ENCODE measurements at places on chromosomes 2 and 18.

GRCh38 chr2:141654311-141654710, 476.5 kb downstream of the LRP1B start:
- peak; percentile 3 for DNase-seq

DNA sequence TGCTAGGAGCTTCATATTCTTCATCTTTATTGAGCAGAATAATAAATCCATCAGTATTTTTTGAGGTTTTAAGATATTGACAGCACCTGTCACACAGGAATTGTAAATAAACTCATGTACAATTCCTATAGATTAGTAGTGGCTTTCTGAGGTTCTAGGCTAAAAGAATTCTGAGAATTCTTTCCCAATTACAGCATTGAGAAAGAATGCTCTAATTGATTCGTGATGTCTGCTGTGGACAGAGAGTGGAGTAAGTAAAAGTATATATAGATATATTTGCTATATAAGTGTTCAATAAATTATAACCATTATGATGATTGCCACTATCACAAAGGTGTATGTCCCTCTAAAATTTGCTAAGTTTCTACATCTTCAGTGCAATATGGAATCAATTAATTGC, 186.5 kb upstream of the NRP2 start:
- DNase-seq, result no peak

GRCh38 chr18:34003687-34004086, 221.0 kb downstream of the NOL4 start:
- DNase-seq, result no peak

- DNase-seq, result no peak
These were observed 180.9 kb downstream of the ZBTB7C start for GRCh38 chr18:48228301-48228715.

DNA sequence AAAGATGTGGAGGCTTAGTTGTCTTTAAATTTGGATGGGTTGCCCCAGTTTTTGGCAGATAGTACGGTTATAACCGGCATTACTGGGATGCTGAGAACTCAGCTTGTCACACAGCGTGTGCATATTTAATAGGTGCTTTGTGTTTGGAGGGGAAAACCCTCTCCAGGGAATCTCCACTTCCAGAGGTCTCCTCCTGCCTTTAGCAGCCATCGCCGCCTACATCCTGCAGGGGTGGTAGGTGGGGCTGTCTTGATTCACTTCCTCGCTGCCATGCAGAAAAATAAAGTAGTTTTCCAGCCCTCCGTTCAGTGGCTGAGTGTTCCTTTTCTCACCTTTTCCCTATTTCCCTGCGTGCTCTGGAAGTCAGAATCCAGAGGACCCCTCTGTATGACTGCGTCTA, 76.4 kb downstream of the ITGB1BP1 start:
- no peak for DNase-seq

GRCh38 chr2:138415985-138416384, 85.6 kb upstream of the SPOPL start:
- DNase-seq, result no peak

GRCh38 chr18:49247781-49248180, 212.7 kb downstream of the DYM start:
- no peak for DNase-seq

DNA sequence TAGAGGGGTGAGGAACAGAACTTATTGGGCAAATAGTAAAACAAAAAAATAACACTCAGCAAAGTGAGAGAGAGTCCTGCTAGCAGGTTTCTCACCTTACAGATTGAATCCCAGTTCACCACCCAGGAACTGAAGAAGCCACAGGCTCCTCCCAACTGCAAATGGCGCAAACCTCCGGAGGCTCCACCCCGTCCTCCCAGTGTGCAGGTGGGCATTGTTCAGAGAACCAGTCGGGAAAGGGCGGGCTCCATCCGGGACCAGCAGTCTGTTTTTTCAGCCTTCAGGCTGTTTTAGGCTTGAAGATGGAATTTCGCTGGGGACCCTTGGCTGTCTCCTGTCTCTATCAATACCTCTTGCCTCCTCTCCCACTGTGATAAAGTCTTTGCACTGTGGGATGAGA, 317.5 kb downstream of the PARD3B start:
- DNase-seq, result no peak

DNA sequence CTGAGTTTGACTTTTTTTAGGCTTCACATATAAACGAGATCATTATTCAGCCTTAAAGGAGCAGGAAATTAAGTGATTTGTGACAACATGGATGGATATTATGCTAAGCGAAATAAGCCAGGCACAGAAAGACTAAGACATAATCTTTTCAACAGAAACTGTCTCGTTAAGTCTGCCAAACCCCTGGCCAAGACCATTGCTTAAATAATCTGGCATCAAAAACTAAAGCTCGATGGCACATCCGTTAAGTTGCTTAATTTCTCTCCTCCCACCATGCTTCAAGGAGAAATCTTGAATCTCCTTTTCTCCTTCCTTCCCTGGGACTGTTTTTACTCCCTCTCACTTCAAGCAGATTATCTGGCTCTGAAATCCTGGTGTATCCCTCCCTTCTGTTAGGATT, 140.3 kb downstream of the GALNT14 start:
- DNase-seq, result no peak

DNA sequence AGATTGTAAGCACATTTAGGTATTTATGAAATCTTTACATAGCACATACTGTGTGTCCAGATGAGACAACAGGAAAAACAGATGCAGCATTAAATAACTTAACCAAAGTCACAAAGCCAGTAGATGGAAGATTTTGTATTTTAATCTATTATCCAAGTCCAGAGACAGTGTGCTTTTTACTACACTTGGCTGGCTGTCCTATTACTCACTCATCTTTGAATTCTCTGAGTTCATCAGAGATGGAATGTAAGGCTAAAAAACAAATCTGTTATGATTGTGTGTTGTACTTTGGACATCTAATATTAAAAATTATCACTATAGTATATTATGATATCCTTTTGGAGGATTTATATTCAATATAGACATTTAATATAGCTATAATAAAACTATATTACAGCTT, 1189.4 kb downstream of the DSC3 start:
- no peak for DNase-seq

DNA sequence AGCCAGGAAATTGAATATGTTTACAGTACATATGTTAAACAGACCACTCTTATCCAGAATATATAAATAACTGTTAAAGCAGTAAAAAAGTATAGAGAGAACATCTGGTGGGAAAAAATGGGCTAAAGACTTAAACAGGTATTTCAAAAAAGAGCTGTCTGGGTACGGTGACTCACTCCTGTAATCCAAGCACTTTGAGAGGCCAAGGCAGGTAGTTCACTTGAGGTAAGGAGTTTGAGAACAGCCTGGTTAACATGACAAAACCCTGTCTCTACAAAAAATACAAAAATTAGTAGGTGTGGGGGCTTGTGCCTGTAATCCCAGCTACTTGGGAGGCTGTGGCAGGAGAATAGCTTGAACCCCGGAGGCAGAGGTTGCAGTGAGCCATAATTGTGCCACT, 171.4 kb upstream of the FSIP2 start:
- DNase-seq, result no peak

GRCh38 chr18:32360682-32361345, 109.9 kb downstream of the GAREM1 start:
- DNase-seq, result no peak

DNA sequence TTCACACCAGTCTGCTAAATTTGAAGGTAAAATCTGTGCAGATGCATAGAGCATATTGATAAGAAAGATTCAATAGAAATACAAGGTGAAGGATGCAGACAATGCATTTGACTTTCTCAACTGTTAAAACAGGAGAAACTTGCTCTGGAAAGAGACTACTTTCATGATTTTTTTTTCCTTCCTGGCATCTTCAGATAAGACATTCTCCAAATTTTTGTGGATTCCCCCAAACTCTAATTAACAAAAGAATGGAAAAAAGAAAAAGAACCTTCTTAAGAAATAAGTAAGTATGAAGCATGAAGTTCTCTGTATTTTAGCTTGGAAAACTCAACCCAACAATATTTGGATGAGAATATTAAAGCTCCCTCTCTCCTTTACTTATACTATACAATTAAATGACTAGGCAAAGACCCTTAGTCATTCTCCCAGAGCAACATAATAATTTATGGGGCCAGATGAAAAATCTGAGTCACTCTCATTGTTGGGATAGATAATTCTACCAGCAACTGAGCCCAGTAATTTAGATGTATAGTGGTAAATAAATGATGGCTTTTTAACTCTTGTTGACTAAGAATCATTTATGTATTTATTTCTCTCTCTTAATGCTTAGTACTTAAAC, 298.7 kb upstream of the COL3A1 start:
- no peak for DNase-seq

DNA sequence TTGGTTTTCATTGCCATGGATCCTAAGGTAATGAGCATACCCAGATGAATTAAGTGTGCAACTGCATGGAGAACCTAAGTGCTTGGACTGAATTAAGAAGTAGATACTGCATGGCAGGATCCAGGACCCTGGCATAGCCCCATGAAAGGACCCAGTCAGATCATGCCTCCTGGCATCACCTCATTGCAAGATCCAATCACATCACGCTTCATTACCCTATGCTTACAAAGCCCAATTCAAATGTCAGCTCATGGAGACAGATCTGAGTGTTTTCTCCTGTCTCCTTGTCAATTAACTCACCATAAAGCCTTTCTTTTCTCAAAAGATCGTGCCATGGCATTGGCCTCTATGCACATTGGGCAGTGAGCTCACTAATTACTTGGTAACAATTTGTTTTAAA, 519.8 kb upstream of the ZNF804A start:
- no peak for DNase-seq

- no peak for DNase-seq
These were observed 748.4 kb upstream of the NRXN1 start for GRCh38 chr2:51780353-51780752.

DNA sequence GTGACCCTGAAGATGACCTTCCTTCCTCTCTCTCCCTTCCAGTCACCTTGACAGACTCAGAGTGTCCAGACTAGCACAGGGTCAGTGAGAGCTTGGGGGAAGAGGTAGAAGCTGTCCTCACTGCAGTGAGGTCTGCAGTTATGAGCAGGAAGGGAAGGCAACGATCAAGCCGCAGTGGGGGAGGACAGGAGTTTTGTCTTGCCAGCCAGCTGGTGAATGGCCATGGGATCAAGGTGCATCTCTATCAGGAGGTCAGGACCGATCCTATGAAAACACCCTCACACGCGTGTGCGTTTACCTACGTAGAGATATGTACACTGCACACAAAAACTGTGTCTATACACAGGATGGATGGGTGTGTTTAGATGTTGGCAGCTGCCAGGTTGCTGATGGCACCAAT, 83.2 kb downstream of the THNSL2 start:
- DNase-seq, result no peak

DNA sequence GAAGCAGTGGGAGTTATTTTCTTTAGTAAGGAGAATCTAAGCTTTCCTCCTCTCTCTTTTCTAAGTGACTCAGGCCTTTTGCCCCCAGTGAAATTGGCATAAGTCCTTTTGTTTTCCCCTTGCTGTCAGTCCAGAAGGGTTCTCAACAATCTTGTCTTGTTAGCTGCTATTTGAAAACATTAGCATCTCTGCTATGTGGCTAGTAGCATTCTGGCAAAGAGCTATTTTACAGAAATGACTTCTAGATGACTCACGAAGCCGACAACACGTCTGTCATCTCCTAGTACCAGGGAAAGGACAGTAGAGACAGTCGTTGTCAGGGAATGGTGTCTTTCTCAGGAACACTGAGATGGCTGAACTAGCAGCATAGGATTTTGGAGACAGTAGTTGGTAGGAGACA, 14.7 kb downstream of the SMARCAL1 start:
- DNase-seq, result no peak

GRCh38 chr18:8835521-8835953, 130.2 kb downstream of the MTCL1 start:
- no peak for DNase-seq

GRCh38 chr18:6139007-6139406, 243.7 kb upstream of the TMEM200C start:
- no peak for DNase-seq

- no peak for DNase-seq
These were observed 78.1 kb upstream of the YWHAQ start for GRCh38 chr2:9708683-9709538.

DNA sequence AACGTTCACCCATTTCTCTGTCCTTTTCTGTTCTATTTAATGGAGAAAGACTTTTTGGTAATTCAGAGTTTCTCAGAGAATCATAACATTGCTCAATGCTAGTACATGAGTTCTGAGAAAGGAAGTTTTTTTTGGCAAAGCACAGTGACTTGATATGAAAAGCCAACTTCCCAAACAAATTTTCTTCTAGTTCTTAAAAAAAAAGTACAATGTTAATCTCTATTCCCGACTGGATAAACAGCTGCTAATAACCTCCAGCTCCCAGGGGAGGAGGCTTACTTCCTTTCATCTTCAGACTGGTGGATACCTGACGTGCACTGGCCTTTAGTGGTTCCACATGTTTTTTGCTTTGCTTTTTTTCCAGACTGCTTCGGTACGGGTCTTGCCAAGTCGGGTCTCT, 284.6 kb upstream of the CCDC68 start:
- no peak for DNase-seq

DNA sequence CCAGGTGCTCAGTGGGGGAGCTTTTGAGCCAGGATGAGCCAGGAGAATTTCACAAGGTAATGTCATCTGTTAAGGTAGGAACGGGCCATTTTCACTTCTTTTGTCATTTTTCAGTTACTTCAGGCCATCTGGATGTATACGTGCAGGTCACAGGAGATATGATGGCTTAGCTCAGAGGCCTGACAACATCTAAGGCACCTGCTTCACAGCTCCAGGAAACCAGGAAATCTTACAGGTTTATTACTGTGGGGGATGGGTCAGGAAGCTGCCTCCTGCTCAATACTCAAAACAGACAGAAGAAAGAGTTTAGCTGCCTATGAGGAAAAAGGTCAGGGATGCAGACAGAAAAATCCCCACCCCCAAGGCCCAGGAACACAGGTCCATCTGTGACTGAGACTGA, 364.3 kb upstream of the LRP1B start:
- no peak for DNase-seq

DNA sequence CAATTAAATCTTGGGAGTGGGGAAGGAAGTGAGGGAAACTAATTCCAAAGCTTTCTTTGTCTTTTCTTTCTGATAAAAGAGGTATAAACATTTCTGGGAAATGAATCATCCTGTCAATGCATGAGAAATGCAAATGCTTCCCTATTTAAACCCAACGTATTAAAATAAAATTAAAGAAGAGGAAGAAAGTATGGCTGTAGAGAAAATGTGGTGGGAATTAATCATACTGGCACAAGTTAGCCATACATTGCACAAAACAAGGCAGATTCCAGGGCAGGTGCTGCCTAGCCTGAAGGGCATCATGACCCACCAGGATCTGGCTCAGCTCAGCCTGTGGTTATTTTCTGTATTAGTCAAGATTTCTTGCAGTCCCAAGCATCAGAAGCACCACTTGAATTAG, 338.0 kb downstream of the NYAP2 start:
- no peak for DNase-seq

Measured in hippocampal formation (tissue), 2 donors.